ENCODE measurements at places on chromosomes 4 and X.

GRCh38 chrX:47523297-47523696, 37.7 kb upstream of the ARAF start:
- DNase-seq, result no peak

DNA sequence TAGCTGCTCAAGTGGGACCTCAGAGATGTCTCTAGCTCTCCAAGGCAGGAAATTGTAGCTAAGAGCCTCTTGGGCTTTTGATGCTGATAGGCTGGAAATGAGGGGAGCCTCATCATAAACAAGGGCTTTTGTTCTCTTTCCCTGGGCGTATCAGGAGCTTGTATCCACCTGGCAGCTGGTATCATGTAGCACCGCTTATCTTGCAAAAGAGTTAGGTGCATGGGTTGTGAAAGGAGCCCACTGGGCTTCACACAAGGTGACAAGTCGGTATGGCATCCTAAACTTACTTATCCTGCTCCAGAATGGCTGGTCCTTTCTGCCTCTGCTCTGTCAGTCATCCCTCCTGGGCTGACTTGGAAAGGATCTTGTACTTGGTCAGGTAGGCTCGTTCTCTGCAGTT, 565.8 kb downstream of the GRXCR1 start:
- DNase-seq, result no peak

GRCh38 chrX:69379412-69379811, 124.7 kb upstream of the NALF2 start:
- DNase-seq, result no peak

DNA sequence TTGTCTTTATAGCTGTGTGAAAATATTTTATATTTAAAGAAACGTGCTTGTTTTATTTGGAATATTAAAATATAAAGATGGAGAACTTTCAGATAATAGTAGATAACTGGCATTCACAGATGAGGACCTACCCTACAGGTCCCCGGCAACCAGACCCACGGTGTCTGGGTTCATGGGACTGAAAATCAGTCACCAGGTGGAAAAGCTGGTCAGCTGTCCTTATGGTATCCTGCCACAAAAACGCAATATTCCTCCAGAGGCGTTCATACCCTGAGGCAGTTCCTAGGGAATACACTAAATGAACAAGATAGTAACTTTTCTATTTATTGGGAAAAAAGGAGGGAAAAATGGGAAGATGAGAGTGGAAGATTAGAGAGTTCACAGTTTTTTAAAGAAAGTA, 1.2 kb downstream of the TLR6 start:
- no peak for DNase-seq
